ENCODE measurements at places on chromosomes 1 and 21.

DNA sequence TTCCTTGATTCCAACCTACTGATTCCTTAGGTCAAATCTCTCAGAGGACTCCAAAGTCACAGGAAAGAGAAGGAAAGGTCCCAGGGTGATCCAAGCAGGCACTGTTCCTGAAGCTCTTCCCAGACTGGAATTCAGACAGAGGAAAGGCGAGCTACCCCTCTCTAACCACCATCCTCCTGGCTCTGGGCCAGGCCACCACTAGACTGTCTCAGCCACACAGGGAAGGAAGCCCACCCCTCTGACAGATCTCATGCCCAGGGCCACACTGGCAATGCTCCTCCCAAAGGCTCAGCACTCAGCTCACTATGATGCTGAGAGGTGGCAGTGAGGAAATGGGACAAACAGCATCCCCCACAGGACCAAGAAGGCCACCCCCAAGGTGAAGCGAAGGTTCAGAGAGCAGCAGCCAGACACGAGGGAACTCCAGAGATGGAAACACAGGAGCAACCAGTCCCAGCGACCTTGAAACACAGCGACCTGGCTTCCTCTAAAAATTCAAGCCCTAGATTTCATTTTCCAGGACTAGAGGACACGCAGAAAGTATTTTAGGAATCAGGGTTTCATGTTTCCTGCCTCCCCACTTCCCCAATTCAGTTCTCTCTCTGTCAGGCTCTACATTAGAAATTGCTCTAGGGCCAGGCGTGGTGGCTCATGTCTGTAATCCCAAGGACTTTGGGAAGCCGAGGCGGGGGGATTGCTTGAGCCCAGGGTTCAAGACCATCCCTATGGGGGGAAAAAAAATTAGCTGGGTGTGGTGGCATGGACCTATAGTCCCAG, 18.8 kb downstream of the PIK3C2B start:
- no peak for DNase-seq

GRCh38 chr1:244011786-244012185, 39.3 kb upstream of the ZBTB18 start:
- no peak for DNase-seq

DNA sequence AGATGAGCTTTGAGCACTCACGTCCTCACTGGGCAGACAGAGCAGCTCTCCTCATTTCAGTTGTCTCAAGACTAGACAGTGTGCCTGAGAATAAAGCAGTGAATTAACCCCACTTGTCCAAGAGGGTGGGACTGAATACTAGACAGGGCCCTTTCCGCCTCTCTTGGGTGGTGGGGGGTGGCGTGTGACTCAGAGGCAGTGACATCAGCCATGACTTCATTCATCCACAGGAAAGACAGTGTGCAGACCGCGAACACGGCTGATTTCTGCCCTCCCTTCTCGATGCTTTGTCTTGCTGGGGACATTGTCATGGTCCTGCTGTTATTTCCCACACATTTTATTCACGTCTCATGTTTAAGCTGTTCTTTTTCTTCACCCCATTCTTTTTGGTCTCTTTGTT, 64.9 kb downstream of the FGGY start:
- no peak for DNase-seq

DNA sequence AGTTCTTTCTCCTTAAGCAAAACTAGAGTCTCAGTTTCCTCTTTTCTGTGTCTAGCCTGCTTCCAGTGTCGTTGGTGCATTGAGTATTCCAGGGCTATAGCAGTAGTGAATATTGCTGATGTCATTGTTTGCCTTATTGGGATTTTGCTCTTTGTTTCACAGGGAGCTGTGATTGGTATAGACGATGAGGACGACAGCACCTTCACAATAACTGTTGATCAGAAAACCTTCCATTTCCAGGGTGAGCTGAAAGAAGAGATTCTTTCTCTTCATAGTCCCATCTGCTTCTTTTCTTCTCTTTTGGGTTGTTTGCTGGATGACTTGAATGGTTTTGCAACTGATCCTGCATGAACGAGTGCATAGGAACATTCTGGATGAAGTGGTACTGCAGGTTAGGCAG, 52.4 kb downstream of the OSBPL9 start:
- no peak for DNase-seq

GRCh38 chr1:246632281-246633168, 66.3 kb downstream of the CNST start:
- DNase-seq: no peak

Measured in stimulated activated CD8-positive, alpha-beta memory T cell treated with anti-CD3 and anti-CD28 coated beads, Interleukin-4, amount 100 ng/mL, for 1 hour (primary cell).